ENCODE measurements at places on chromosomes 5 and 9.

GRCh38 chr9:108444400-108445358 lies 411.1 kb downstream of the ACTL7B start:
- no peak for DNase-seq

GRCh38 chr5:144248015-144248414 lies 77.3 kb downstream of the KCTD16 start:
- DNase-seq = no peak

DNA sequence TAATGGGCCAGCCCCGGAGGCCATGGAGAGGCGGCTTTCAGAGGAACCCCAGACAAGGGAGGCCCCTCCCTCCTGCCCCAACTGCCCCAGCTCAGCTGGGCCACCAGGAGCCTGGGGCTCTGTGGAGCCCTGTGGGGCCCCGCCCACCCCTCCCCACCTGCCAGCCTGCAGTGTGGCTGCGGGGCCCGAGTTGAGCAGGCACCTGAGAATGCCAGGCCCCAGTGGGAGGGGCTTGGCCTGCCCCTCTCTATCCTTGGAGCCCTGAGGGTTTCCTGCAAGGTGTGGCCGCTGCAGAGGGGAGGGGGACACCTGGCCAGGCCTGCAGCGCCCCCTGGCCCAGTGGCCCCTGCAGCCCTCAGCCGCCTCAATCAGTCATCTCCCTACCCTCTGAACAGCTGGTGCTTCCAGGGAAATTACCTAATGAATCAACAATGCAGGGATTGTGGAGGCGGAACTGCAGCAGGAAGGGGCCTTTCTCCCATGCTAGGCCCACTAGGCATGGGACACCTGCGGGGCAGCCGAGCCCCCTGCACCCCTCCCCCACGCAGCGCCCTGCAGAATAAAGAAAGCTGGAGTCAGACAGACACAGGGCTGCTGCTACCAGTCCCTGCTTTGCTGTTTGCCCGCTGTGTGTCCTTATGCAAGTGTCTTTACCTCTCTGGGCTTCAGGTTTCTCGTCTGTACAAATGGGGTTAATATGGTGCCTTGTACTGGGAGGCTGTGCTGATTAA lies 48.0 kb downstream of the LMX1B start:
- peak; percentile 41 for DNase-seq

DNA sequence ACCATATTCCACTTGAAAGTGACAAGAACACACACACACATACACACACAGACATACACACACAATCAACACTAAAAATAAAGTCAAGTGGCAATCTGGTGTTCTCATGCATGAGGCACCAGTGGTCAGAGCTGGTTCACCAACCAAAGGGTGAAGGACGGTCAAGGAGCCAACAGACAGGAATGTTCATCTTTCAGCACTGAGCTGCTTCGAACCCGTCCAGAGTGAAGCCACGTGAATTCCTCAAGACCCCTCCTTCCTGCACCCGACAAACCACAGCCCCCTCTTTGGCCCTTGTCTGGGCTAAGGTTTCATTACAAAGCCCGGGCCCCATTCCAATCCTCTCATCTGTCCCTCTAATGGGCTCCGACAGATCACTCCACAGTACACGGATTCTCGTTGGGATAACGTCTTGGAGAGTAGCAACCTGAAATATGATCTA lies 84.5 kb upstream of the SMIM23 start:
- DNase-seq = no peak

DNA sequence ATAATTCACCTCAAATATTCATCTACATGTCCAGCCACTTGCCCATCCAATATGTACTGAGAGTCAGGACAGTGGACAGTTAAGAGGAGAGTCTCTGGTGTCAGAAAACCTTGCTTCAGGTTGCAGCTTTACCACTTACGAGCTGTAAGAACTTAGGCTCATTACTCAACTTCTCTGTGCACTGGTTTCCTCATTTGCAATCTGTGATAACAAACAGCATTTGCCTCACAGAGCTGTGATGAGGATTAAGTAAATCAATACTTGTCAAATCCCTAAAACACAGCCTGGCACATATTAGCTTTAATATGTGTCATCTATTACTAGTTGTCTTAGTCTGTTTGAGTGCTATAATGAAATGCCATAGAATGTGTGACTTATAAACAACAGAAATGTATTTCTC lies 8.6 kb downstream of the GOLGA1 start:
- no peak for DNase-seq

DNA sequence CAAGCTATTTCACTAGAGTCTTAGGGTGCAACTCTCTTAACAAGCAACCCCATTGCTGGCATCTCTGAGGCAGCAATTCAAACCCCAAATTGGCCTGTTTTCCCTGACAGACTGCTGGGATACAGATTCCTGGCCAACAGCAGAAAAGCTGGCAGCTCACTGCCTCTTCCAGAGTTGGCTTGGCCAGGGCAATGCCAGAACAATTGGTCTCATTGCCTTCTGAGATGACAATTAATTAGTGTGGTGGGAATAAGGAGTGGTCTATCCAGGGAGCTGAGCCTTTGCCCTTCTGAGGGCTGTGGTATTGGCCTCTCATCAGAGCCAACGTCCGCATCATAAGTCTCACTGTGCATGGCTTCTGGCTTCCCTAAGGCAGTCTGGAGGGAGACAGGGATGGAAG lies 183.2 kb downstream of the GNAQ start:
- DNase-seq = no peak

GRCh38 chr9:6960777-6961176 lies 203.0 kb downstream of the KDM4C start:
- no peak for DNase-seq

GRCh38 chr9:120919843-120920805 lies 6.5 kb downstream of the TRAF1 start:
- no peak for DNase-seq

- DNase-seq = no peak
Measured at GRCh38 chr9:95302479-95302878, 15.0 kb downstream of the FANCC start.

DNA sequence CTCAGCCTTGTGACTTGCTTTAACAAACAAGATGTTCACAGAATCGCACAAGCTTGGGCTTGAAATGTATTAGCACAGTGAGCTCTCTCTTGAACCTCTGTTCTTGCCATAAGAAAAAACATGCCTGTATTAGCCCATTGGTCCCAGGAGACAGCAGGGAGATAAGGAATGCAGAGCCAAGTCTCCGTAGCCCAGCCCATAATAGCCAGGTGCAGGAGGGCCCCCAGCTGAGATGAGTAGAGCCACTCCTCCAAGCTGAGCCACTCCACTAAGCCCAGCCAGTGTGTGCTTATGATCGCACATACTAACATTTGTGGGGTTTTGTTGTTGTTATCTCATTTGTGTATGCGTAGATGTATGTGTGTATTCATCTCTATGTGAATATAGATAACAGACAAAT lies 21.6 kb upstream of the SVEP1 start:
- no peak for DNase-seq

DNA sequence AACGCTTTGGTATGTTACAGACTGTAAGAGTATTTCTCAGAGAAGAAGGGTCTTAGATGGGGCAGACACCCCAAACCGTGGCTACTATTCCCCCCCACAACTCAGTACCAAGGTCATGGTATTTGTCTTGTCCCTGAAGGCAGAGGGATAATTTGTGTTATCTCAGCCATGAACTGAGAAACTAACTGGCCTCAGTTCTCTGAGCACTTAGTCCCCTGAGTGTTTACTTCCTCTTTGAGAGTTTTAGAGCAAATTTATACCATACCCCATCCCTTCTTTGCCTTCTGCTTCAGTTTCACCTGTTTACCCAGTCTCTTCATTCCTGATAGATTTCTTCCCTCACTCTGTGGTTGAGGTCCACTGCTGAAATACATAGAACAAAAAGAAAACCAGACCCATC lies 183.9 kb downstream of the LRRC70 start:
- no peak for DNase-seq

GRCh38 chr5:59421986-59422941 lies 471.3 kb downstream of the PDE4D start:
- DNase-seq = no peak

Data from NCI-H1694 treated with DMSO at 0.1 percent for 48 hours (cell line).